Heart left ventricle (tissue), 16 donors: ENCODE measurements at places on chromosomes 4 and X. TPM values are rescaled to one million over a fixed set of nuclear protein-coding genes. Genes with fewer than 3 reads are reported as not detected.

The LRIT3 gene
- total RNA-seq: not detected

The TMSB15A gene
- not detected for total RNA-seq

The CENPVL2 gene
- total RNA-seq: not detected

The RBMX2 gene
- 11.0 TPM for total RNA-seq

The CCDC120 gene
- total RNA-seq: 0.65 TPM

The BEX1 gene
- total RNA-seq: 1.9 TPM

The CSAG2 gene
- total RNA-seq: not detected

The DOK7 gene
- total RNA-seq: 40.0 TPM

The LUZP4 gene
- not detected for total RNA-seq
